ENCODE measurements at places on chromosomes 5 and 9. TPM values are rescaled to one million over a fixed set of nuclear protein-coding genes. Genes with fewer than 3 reads are reported as not detected.

DNA sequence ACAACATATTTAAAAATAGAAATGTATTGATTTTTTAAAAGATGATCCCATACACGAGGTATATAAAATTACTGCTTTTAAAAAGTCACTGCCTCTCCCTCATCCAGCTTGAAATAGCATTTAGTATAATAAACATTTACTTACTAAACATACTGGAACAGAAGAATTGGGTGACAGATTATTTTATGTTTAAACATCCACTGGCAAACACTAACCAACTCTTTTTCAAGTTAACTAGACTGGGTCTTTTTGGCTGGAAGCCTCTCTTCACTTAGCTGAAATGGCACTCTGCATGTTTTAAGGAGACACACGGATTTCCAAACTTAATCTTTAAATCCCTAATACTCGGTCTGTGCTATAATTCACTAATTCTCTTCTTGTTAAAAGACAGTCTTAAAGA is 19.0 kb downstream of the CTXN3 start:
- DNase-seq, result no peak

DNA sequence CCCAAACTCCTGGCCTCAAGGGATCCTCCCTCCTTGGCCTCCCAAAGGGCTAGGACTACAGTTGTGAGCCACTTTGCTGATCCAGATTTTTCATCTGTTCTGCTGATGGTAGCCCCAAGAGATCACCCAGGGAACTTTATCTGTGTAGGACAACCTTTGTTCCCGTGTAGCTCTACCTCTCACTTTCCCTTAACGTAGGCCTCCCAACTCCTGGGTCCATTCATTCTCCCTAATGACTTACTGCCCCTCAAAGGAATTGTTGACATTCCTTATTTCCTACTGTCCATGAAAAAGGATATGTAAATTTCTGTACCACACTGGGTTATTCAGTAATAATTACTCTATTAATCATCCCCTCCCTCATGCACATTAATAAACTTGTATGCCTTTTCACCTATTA is 51.0 kb upstream of the PHF24 start:
- DNase-seq, result no peak

DNA sequence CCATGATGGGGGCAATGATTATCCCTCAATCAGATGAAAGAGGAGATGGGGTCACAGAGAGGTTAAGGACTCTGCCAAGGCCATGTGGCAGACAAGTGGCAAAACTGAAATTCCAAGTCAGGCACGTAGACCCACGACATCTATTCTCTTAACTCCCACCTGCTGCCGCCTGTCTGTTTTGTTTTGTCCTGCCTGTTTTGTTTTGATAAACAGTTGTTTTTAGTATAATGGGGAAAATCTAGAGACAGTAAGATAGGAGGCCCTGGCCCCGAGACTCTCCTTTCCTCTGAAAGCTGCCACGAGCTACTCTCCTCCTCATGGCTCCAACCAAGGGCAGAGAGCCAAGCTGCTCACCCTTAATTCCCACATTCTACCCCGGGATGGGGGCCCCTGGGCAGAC is 4.9 kb downstream of the FSTL4 start:
- DNase-seq, result no peak

The PLCXD3 gene
- 0.22 TPM for total RNA-seq

- DNase-seq, result peak; percentile 60
Observed at GRCh38 chr5:10704949-10705621, 55.9 kb downstream of the DAP start.

The IFNA21 gene
- total RNA-seq, result not detected

Measured in GM23248 (cell line).